ENCODE measurements at places on chromosomes 12 and 14.

GRCh38 chr14:47619392-47619791, 56.0 kb downstream of the MDGA2 start:
- no peak for DNase-seq

DNA sequence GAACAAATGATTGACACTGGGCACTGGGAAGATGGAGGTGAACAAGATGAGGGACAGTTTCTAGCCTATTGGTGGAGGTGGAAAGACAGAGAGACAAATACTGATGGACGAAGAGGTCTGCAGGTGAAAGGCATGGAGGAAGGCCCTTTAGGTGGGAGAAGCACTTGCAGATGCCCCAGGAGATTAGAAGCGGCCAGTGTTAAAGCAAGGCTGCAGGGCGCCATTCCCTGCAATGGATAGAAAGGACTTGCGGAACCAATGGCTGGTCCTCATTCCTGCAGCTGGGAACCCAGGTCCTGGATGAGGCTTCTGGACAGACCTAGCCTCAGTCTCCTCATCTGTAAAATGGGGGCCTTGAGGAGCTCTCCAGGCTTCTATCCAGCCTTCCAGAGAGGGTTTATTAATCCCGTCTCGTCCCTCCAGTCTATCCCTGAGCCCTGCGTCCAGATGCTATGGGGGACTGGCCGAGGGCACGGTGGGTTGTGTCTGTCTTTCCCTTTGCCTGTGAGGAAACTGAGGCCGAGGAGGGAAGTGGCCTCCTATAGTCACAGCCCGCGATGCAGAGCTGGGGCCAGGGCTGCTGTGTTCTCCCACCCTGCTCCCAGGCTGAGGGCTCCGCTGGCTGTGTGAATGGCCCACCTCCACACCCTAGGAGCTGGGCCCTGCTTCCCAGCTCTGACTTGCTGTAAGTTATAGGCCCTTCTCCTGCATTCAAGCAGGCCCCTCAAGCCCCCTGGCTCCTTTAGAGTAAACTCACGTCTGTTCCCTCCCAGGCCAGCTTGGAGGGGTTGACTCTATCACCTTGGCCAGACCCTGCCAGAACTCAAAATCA, 33.0 kb downstream of the CYP46A1 start:
- no peak for DNase-seq

- DNase-seq, result no peak
These were observed 39.0 kb downstream of the RNF34 start for GRCh38 chr12:121438905-121439304.

DNA sequence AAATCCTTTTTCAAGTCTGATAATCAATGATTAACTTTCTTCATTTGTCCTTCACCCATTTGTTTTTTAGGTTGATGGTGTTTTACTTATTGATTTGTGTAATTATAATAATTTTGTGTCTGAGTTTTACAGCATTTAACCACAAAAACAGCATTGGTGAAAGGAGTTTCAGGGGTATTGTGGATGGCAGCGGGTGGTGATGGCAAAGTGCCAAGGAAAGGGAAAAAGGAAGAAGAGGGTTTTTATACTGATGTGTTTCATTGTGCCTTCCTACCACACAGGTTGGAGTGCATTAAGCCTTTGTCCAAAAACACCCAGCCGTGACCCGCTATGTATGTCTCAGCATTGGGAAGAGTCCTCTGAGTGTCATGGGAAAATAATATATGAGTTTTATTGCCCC, 150.3 kb downstream of the DAD1 start:
- DNase-seq, result no peak

- peak; percentile 26 for DNase-seq
These were observed 75.3 kb upstream of the OR4E1 start for GRCh38 chr14:21748869-21749303.

- no peak for DNase-seq
These were observed 28.8 kb downstream of the VCPKMT start for GRCh38 chr14:50087341-50088116.

GRCh38 chr12:91272461-91273063, 89.9 kb upstream of the DCN start:
- no peak for DNase-seq

DNA sequence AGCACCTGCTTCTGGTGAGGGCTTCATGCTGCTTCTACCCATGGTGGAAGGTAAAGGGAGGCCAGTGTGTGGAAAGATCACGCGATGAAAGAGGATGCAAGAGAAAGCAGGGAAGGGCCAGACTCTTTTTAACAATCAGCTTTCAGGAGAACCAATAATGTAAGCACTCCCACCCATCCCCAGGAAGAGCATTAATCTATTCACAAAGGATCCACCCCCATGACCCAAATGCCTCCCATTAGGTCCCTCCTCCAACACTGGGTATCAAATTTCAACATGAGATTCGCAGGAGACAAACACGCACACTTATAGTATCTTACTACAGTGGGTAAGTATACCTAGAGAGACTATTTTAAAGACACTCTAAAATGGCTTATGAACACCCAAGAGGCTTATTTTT, 80.5 kb upstream of the TMCC3 start:
- no peak for DNase-seq

DNA sequence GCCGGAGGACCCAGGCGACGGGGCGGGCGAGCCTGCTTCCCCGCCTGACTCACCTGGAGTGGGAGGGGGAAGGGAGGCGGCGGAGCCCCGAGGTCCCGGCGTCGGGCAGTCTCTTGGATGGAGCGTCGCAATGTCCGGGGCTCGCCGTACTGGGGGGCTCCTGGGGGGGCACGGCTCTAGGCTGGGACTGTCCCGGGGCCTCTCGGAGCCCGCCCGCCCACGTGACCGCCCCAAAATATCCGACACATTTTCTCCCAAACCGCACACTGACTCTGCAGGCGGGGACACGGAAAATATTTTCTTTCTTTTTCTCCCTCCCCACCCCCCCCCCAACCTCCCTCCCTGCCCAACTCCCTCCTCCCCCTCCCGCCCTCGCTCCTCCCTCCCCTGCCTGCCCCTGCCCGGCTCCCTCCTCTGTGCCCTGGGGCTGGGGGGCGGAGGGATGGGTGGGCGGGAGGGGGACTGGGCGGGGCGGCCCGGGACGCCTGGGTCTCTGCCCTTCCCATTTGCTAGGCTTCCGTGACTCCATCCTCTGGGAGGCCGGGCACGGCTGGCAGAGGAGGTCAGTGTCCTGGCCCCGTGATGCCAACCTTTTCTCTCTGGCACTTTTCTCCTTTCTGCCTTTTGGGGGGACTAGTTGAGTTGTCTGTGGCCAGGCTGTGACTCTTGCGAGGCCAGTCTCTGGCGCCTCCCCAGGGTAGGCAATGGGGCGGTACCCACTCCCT, at the start of gene RARG:
Gene RARG, minus strand, starts transcription at position 289 of the 725 bp plus-strand sequence. CDS start 4,664 bp downstream, outside the sequence.
- peak; percentile 72 for DNase-seq

GRCh38 chr12:2395354-2395977, 342.7 kb downstream of the CACNA1C start:
- DNase-seq, result peak; percentile 57

DNA sequence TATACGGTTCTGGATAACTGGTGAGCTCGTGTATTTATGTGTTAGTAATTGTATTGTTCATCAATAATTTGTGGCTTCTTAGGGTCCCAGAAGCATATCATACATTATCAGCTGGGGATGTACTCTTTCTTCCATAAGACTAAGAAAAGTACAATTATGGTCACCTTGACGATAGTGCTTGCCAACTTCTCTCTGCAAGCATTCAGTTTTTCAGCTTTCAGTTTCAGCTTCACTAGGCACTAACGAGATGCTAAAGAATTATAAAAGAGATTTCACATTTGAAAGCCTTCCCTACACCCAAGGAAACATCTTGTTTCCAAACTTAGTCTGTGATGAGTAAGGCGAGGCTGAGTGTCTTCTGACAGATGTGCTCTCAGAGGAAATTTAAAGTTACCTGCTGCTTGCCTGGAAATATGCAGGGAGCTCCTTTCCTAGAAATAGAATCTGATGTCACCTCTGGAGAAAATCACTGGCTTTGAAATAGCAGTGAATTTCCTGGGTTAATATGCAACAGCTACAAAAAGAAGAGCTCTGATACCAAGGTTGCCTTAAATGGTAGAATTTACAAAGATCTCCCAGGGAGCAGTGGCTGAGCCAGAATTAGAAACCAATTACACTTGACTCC, 1419.9 kb upstream of the TMEM132C start:
- DNase-seq, result no peak

DNA sequence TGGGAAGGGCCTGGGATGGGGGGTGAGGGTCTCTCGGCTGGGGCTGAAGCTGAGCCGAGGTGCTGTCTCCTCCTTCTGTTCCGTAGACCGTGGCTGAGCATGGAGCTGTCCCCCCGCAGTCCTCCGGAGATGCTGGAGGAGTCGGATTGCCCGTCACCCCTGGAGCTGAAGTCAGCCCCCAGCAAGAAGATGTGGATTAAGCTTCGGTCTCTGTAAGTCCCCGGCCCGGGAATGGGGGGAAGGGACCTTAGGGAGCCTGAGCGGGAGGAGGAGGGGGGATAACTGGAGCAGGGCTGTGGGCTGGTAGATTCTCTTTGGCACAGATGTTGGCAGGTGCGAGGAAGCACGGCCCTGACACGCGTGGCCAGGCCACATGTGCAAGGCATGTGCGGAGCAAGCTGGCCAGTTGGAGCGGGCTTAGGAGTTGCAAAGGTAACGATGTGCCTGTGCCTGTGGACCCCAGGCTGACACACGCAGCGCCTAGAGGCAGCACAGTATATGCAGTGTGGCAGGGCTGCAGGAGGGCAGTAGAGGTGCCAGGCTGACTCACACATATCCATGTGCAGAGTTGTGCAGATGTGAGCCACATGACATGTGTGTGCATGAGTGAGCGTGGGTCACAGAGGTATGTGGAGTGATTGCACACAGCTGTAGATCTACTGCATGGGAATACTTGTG, 512 bp downstream of the PDE1B start:
- no peak for DNase-seq

DNA sequence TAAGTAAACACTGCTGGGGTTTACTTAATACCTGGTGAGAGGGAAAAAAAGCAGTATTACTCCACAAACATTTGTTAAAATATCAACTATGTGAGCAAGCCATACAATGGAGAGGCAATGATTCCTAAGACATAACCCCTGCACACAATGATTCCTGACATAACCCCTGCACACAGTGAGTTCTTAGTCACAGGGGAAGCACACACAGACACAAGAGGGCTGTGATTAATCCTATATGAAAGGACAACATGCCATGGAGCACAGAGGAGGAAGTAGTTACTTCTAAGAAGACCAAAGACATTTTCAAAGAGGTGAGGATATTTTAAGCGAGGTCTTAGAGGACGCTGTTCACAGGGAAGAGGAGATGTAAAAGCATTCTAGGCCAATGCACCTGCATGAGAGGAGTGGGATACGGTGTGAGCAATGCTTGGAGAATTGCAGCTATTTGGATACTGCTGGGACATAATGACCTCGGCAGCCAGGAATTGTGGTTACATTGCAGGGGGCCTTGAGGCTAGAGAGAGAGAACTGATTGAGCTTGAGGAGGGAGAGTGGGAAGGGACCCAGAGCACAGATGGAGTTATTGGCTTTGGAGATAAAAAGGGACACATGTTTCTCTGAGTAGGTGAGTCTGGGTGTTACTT, 211.9 kb downstream of the APAF1 start:
- DNase-seq, result no peak

- DNase-seq, result no peak
These were observed 60.9 kb upstream of the NID2 start for GRCh38 chr14:52129721-52130120.

GRCh38 chr12:66915306-66915904, 236.5 kb upstream of the GRIP1 start:
- no peak for DNase-seq

- DNase-seq, result no peak
These were observed 77.6 kb downstream of the SLC2A13 start for GRCh38 chr12:40028296-40028695.

DNA sequence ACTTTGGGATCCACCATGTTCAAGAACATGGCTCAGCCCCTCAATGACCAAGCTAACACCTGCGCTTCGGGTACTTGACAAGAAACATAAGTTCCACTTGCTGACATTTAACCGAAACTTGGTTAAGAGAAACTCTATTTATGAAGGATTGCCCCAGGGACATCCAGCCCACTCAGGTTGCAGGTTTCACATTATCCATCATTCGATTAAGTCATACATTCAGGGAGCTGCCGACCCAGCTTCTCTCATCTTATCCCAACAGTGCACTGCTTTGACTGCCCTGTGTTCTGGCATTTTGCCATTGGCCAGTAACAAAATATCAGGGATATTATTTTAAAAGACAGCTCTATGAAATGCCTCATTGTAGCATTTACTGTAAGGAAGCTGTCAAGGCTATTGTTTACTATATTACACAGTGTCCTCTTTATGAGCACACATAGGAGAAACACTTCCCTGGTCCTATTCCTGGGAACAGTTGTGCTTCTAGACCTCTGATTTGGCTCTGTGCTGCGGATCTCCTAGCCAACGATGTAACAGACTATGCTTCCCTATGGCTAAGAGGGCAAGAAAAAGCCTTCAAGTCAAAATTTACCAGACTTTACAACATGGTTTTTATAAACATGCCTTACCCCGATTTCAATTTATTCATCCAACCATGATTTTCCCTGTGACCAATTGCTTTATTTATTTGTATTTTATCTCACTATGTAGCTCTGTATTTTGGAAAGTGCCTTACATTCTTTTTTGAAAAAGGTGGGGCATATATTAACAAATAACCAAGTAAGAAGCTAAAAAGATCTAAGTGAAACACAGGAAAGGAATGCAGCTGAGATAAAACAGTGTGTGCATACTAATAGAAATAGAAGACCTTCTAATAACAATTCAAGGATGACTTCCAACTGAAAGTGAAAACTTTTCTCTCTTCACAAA, 109.3 kb downstream of the ITPR2 start:
- no peak for DNase-seq

DNA sequence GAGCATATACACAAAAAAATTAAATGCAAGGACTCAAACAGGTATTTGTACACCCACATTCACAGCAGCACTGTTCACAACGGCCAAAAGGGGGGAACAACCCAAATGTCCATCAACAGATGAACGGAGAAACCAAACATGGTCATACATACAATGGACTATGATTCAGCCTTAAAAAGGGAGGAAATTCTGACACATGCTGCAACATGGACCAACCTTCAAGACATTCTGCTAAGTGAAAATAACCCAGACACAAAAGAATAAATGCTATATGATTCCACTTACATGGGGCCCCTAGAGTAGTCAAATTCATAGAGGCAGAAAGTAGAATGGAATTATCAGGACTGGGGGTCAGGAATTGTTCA, 29.5 kb downstream of the ACTN1 start:
- no peak for DNase-seq
